Hematopoietic multipotent progenitor cell treated with erythropoietin and hydrocortisone succinate and interleukin-3 and kit ligand, for 17 days (in vitro differentiated cells): ENCODE measurements at places on chromosomes 11 and 22.
A peak's percentile ranks its signal among the peaks of the same experiment; 100 is the strongest.

DNA sequence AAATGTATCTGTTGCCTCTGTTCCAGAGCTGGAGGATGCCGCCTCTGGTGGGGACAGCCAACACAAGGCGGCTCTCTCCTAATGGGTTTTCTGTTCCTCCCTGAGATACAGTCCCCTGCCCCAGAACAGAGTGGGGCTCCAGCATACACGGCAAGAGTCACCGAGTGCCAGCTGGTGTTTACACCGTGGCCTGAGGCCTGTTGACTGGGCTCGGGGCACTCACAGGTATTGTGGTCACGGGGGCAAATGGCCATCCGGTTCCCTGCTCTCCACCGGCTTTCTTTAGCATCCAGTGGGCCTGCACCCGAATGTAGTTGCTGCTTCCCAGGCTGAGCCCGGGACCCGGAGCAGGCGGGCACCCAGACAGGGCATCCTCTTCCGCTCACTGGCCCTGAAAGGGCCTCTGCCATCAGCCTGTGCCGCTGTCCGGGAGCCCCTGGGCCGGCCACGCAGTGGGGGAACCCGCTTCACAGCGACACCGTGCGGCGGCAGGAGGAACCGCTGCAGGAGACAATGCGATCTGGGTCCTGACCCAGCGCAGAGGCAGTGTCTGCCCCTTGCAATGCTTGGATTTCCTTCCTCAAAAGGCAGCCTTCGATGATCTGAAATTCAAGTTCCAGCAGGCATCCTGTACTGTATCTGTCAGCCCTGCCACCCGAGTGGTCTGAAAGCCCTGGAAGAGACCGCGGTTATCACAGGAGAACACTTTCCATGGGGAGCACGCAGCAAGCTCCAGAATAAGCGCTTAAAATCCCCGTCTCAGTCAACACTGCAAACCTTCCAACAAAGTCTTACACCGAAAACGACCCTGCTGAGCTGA is 859 bp upstream of the KRTAP5-5 start:
- no peak for DNase-seq

DNA sequence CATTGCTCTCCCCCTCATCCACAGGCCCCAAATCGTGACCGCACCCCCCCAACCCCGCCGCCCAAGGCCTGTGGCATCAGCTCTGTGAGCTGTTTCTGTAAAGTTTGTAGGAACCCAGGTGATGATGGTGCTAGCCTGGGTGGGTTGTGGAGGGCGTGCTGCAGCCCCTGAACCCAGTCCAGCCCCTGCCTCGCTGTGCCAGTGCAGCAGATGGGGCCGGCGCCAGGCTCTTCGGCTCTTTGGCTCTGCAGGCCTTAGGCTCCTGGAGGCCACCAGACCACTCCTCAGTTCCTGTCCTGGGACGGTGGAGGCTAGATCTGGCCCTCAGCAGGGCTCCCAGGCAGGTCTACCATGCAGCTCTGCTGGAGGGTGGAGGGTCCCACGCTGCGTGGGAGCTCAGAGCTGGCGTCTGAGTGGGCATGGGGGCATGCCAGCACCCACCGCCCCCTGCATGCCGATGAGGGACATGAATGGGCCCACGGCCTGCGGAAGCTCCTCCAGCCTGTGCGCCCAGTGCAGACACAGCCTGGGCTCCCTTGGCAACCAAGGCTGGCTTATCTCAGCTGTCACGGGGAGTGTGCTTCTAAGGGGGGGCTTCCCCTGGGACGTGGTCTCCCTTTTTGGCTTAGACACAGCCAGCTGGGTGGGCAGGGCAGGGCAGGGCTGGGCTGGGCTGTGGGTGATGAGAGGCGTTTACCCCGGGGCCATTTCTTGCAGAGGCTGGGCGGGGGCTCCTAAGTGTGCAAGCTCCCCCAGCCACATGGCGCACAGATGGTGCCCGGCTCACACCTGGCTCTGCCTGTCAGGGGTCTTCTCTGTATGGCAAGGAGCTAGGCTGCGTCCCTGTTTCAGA is 1187.6 kb downstream of the BRD1 start:
- DNase-seq = no peak

DNA sequence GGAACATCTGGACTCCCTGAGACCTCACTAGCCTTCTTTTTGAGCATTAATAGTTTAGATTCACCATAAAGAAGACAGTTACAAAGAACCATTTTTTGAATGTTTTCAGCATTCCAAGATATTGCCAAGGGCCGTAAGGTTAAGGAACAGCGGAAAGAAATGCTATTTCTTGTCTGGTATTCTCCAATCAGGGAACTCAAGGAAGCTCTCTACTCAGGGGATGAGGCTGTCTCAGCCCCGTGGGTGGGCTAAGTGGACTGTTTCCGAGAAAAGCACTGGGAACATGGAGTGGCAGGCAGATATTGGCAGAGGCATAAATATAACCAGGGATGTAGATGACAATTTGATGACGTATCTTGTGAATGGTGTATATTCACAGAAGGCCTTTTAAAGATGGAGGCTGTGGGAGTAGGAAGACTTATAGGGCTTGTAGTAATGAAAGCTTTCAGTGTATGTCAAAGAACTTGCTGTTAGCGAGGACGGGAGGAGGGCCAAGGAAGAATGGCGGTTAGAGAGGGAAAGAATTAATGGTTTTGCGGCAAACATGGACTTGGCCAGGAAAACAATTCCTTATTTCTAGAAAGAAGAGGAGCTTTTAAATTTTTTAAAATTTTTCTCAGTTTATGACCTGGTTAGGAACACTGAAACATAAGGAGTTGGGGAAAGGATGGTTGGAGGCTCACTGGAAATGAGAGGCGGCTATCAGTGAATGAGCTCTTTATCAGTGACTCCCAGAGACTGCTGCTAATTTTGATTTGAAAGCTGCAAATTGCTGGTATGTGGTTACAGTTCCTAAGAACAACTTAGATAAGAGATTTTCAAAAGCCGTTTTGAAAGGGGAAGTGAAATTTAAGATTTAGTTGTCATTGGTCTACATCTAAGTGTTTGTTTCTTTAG is 64.6 kb downstream of the ST3GAL4 start:
- peak; percentile 26 for DNase-seq

GRCh38 chr11:75051043-75051442 is 45.6 kb downstream of the OR2AT4 start:
- no peak for DNase-seq

DNA sequence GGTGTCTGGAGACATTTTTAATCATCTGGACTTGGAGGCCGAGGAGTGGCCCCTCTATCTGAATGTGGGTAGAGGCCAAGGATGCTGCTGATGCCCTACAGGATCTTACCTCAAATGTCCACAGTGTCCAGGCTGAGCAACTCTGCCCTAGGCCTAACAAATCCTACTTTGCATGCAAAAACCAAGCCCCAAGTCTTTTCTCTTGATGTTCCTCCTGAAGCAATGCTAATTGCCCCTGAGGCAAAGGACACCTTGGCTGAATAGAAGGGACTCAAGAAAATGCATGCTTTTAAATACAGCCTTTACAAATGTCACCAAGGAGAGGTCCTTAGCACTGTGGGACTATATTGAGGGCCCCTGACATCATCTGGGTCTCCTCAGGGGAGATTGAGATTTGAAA is 43.8 kb upstream of the PHF21B start:
- DNase-seq = no peak

- DNase-seq = no peak
These were observed 10.7 kb upstream of the LIPT2 start for GRCh38 chr11:74504100-74504691.

DNA sequence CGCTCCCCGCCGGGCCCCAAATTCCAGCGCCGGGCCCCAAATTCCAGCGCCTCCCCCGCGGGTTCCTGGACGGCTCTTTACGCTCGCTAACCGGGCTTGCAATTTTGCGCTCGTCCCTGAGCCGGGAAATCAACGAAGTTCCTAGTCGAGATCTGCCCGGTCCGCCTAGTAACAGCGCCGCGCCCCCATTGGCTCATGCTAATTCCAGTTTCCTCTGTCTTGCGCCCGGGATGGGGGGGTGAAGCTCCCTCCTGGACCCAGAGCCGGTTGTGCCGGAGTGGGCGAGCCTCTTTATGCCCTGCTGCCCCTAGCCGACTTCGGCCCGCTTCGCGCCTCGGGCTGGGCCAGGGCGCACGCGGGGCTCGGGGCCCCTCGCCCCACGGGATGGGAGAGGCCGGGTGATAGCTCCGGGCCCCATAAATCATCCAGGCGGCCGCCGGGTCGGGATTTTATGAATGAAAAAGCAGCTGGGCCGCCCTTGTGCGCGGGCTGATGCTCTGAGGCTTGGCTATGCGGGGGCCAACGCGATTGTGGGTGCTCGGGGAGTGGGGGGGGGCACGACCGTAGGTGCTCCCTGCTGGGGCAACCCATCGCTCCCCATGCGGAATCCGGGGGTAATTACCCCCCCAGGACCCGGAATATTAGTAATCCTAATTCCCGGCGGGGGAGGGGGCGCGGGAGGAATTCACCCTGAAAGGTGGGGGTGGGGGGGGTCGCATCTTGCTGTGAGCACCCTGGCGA is 1.8 kb upstream of the CCND1 start:
- DNase-seq = no peak

DNA sequence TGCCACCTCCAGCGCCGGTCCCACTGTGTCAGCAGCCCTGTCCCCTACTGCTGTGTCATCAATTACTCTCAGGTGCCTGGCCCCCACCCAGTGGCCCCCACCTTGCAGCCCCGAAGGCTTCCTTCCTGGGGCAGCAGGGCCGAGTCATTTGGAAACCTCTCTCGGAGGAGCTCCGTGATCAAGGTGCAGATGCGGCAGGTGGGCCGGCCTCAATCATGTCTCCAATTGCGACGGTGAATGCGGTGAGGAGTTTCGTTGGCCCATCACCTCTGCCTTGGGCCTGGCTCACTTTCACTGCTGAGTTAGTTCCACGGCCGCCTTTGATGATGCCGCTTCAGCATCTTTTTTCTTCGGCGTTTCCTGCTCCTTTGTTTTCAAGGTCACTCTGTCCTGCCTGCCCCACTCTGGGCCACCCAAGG is 11.3 kb upstream of the CXCR5 start:
- no peak for DNase-seq

GRCh38 chr11:29984544-29984943 is 32.3 kb downstream of the KCNA4 start:
- no peak for DNase-seq

GRCh38 chr11:129972611-129973010 is 30.0 kb downstream of the PRDM10 start:
- no peak for DNase-seq

DNA sequence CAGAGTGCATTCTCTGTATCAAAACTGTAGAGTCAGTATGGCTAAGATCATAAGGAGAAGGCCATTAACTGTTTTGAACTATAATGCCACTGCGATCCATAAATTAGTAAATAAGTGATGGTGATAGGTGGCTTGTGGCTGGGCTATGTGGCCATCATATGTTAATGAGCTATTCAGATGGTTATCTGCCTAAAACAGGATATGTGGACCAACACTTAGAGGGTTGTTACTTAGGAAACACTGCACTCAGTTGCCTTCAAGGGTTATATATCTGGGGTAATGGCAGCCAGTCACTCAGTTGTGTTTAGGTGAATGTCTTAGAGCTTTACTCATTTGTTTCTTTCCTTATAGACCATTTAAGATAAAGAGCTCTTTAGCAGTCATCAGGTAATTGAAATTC is 66.0 kb downstream of the PPP2R1B start:
- no peak for DNase-seq

DNA sequence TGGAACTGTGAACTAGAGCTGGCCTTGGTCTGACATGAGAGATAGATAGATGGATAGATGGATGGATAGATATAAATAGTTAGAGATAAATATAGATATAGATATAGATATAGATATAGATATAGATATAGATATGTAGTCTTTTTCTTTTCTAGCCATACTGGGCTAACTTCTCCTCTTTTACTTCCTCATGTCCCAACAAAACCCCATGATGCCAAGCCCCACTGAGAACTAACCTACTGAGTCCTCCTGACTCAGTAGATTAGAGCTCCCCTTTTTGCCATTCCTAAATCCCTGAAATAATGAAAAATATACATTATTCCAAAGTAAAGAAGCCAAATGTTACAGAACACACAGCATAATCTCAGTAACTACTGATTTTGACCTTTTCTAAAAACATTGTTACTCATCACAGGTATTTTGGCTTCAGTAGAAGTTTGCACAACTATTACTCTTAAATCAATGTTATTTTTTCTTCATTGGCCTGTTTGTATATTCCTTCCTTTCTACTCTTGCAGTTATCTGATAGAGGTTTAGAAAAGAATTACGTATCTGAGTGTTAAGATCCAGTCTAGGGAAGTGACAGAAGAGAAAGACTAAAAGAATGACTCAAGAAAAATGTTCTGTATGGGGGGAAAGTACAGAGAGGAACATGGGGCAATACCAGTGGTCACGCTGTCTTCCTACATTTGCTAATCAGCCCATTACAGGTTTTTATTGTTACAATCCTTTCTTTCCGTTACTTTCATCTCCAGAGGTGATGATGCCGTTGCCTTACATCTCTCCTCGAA is 6.0 kb upstream of the OR10D3 start:
- DNase-seq = no peak

DNA sequence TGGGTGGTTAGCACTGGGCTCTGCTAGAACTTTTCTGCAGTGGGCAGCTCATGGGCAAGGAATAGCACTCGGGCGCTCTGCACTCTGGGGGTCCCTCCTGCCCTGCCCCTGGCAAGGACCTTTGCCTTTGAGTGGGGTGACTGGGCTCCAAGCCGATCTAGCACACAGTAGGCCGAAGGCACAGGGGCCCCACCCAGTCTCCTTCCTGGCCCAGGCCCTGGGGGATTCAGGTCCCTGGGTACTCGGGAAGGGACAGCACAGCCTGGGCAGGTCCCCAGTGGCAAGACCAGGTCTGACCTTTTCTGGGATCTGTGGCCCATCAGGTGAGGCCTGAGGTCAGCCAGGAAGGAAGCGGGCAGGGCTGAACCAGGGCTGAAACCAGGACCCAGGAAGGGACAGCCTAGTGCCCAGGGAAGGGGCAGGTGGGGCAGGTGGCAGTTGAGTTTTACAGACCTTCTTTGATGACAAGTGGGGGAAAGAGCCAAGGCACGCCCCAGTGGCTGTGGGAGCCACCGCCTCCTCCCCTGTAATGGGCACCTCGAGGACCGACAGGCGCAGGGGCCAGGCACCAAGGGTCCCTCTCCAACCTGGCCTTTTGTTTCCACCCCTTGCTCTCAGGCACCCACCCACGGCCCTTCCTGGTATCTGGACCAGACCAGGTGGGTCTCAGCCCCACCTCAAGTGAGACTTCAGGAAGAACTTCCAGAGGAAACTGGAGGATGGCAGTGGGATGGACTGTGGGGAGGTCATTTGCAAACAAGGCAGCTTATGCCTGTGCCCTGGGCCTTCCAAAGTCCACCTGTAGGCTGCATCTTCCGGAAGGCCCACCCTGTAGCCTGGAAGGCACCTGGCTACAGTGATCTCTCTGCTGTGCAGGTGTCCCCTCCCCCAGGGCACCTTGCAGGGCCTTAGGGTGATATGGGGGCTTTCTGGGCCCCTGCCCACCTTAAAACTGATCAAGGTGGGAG is 883 bp upstream of the AIFM3 start:
- DNase-seq = no peak

DNA sequence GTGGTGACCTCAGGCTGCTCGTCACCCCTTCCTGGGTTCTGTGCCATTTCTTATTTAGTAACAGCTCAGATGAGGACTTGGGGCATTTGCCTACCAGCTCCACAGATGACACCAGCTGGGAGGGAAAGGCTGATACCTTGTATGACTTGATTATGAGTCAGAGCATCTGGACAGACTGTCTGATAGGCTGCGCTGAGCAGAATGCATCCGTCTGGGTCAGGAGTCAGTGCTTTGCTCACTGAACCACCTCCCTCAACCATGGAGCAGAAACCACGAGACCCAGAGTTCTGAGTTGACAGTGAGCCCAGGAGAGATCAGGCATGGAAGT is 6.8 kb downstream of the ST14 start:
- no peak for DNase-seq
